ENCODE measurements at places on chromosomes 2 and 18.

DNA sequence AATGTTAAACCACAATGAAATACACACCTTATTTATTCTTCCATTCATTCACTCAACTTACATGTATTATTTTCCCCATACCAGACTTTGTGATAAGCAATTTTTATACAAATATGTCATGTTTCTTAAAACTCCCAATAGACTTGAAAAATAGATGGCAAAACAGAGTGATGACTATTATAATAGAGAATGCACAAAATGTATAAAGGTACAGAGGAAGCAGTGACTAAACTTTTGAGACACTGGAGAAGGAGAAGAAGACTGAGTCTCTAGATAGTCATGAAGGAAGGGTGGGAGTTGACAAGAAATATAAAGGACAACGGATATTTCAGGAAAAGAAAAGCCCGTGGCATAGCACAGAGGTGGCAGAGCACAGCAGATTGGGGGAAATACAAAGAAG is 198.1 kb upstream of the SLC39A10 start:
- no peak for DNase-seq

GRCh38 chr18:50466634-50467033 is 91.8 kb downstream of the SKA1 start:
- no peak for DNase-seq

DNA sequence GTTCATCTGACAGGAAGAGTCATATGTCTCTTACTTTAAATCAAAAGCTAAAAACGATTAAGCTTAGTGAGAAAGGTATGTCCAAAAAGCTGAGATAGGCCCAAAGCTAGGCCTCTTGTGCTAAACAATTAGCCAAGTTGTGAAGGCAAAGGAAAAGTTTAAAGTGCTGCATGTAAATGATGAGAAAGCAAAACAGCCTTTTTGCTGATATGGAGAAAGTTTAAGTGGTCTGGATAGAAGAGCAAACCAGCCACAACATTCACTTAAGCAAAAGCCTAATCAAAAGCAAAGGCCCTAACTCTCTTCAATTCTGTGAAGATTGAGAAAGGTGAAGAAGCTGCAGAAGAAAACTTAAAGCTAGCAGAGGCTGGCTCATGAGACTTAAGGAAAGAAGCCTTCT is 511.3 kb upstream of the FAM98A start:
- no peak for DNase-seq

DNA sequence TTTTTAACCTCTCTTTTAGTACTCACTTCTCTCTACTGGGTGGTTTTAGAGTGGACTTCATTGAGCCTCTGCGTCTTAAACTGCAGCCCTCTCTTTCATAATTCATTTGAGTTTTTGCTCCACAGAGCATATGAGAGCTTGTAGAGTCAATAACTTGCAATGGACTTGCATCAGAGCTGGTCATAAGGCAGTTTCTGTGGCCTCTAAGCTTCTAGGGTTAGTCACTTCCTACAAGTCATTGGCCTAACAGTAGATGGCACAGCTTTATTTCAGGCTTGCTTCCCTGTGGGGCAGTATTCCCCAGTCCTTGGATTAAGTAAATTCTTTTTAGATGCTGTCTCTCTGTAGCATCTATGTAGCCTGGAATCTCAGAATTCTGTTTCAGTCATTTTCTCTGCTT is 1435.7 kb downstream of the LRP1B start:
- DNase-seq, result no peak

- DNase-seq, result no peak
Measured at GRCh38 chr2:86675511-86676015, 44.5 kb upstream of the RMND5A start.

DNA sequence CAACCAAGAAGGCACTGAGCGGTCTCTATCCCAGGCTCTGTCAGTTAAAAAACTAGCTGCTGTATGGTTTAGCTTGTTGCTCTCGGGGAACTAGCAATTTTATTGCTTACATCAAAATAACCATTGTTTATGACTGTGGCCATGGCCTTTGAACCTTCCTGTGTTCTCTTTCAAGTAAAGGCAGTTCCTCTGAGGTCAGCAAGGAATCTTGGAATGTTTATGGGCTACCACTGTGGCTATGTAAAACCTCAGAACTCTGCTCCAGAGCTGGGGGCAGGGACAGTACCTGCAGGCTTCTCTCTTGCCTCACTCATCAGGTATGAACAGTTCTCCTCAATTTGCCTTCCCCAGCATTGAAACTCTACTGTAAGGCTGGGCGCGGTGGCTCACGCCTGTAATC is 416.0 kb upstream of the NETO1 start:
- no peak for DNase-seq

- no peak for DNase-seq
Measured at GRCh38 chr2:68387408-68388350, 22.6 kb downstream of the PLEK start.

DNA sequence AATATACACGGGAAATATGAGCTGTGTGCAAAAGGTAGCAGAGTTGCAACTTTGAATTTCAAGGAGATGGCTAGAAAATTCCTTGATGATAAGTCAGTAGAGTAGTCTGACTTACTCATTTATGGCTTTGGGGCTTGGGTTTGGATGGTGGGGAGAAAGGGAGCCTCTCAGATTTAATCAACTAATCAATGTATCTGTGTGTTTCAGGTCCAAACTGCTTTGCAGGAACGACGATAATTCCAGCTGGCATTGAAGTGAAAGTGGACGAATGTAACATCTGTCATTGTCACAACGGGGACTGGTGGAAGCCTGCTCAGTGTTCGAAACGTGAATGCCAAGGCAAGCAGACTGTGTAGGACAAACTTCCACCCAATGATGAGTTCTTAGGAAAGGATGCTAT is 164.6 kb downstream of the VWC2L start:
- DNase-seq, result no peak

DNA sequence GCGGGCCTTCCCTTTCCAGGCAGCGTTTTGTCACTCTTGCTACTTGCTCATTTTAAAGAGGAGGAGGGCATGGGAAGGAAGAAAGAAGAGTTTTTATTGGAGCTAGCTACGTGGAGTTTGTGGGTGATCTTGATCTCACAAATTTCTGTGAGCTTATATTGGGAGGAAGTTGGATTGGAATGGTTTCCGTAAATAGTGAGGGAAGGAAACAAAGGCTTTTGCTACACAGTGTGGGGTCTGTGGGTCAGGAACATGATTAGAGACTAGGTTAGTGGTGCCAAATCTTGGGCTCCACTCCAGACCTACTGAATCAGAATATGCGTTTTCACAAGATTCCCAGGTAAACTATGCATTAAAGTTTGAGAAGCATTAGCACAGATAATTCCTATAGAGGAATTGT is 8.1 kb downstream of the RALB start:
- DNase-seq, result no peak

- DNase-seq, result no peak
Measured at GRCh38 chr2:8754106-8754776, 72.4 kb downstream of the ID2 start.

- no peak for DNase-seq
Measured at GRCh38 chr2:133952896-133953295, 301.0 kb upstream of the MGAT5 start.

GRCh38 chr2:128449226-128450061 is 130.8 kb upstream of the HS6ST1 start:
- no peak for DNase-seq

- DNase-seq, result no peak
Measured at GRCh38 chr2:58976375-58977071, 735.4 kb upstream of the FANCL start.
